ENCODE measurements at places on chromosomes 4 and X. TPM values are rescaled to one million over a fixed set of nuclear protein-coding genes. Genes with fewer than 3 reads are reported as not detected.

Gene AVPR2
- total RNA-seq, result not detected

Gene ZMAT1
- total RNA-seq, result not detected

Gene MAGEB2
- not detected for total RNA-seq

Gene DCAF4L1
- total RNA-seq, result 0.63 TPM

Gene TEX13D
- not detected for total RNA-seq

Gene PABPC5
- 0.40 TPM for total RNA-seq

Gene C4orf50
- total RNA-seq, result not detected

Gene F9
- total RNA-seq, result not detected

Gene EOLA1
- total RNA-seq, result 25.9 TPM

Gene ASB9
- total RNA-seq, result 31.5 TPM

Gene XAGE2
- total RNA-seq, result not detected

Gene ITIH6
- not detected for total RNA-seq

Gene GRID2
- 3.5 TPM for total RNA-seq

Gene OPN1MW
- total RNA-seq, result not detected

Gene PCDH7
- 1.8 TPM for total RNA-seq

Gene CWH43
- 3.0 TPM for total RNA-seq

Gene TGIF2LX
- not detected for total RNA-seq

Gene HSPA4L
- 9.2 TPM for total RNA-seq

Gene IRF2
- total RNA-seq, result 7.7 TPM

Gene POLN
- 0.26 TPM for total RNA-seq

Gene GC
- not detected for total RNA-seq

Gene TSPAN7
- total RNA-seq, result not detected

Gene XAGE1B
- not detected for total RNA-seq

Gene EREG
- total RNA-seq, result 2.2 TPM

Gene SRD5A3
- total RNA-seq, result 24.0 TPM

All from PC-3 (cell line).